NCI-H748 treated with DMSO at 0.1 percent for 48 hours (cell line): ENCODE measurements at places on chromosomes 3 and 15.

DNA sequence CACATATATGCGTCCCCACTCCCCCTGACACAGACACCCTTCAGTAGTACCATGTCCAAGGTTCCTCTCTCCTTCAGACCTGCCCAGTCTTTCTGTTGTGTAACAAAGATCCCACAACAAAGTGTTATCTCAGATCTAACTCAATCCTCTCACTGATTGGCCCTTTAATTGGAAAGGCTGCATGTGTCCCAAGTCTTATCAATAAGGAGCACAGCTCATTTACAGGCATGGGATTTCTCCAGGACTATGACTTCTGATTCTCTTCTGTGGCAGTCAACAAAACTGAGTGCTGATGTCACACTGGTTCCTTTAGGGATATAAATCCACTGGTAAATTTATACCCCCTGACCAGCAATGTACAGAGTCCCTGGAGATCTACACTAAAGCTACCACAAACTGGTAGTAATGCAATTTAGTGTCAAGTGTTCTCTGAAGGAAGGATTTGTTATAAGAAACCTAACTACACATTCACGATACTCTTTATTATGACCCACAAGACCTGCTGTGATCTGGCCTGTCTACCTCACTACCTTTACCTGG is 28.1 kb downstream of the CLK3 start:
- no peak for DNase-seq

DNA sequence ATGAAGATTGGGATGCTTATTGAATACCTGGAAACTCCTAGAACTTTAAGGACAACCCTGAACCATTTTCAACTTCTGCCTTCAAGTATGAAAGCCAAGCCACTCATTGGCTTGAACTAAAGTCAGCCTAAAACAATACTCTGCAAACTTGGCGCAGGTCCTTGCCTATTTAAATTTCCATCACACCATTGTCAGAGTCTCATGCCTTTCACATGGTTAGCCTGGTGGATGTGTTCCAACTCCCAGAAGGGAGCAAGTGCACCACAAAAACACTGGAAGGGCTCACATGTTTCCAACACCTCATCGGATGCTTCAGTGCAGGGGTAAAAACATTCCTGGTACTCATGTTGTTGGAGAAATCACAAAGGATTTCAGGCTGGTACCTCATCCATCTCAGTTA is 511.6 kb upstream of the MDFIC2 start:
- no peak for DNase-seq

DNA sequence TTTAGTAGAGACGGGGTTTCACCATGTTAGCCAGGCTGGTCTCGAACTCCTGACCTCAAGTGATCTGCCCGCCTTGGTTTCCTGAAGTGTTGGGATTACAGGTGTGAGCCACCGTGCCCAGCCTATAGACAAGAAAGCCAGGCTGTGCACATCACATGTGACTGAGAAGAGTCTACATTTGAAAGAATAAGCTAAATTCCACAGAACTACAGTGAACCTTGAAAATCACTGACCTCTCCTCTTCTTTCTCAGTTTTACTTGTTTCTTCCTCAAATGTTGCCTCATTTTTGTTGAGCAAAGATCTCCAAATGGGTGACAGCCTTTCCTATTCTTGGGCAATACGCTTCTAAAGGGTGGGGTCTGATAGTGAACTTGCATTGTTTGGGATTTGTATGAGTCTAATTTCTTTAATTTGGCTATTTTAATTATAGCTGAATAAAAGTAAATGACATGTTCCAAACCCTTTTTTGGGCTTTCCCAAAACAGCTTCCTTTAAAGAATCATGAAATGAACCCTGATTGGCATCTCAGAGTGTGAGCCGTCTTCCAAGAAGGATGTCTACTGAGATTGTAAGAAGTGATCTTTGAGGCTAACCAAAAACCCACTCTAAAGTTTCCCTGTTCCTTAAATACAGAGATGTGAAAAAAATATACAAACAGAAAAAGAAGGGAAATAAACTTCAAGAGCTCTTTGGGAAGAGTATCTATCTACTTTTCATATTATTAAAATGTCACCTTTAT is 21.6 kb upstream of the SPTBN5 start:
- DNase-seq = no peak

DNA sequence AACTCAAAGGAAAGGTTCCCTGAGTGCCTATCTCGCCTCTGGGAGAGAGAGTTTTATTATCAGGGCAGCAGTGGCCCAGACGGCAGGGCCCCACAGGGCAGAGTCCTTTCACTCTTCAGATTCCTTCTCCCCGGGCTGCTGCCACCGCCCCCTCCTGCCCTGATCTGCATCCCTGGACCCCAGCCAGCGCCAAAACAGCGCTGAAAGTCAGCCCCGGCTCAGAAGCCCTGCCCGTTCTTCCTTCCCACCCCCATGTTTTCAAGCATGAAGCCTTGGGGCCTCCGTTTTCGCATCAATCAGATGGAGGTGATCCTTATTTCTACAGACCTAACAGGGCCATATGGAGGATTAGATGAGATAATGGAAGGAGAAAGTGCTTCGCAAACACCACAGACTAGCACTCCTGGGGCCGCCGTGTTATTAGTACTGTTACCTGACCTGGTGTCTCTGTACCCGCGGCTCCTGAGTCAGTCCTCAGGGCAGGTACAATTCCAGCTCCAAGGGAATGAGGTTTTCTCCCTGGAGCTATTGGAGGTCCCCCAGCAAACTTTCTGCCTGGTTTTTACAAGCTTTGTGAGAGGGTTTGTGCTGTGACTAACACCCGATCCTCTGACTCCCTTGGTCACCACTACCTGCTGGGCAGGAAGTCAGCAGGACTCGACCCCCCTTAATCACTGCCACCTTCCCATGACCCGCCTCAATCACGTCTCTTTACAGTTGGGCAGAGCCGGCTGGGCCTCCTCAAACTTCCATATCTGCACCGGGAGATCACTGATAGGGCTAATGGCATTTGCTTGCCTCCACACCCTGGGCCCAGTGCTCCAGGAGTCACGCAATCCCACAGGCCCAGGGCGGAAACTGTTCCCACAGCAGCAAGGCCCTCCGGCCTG is 39.5 kb upstream of the TSEN2 start:
- DNase-seq = no peak

DNA sequence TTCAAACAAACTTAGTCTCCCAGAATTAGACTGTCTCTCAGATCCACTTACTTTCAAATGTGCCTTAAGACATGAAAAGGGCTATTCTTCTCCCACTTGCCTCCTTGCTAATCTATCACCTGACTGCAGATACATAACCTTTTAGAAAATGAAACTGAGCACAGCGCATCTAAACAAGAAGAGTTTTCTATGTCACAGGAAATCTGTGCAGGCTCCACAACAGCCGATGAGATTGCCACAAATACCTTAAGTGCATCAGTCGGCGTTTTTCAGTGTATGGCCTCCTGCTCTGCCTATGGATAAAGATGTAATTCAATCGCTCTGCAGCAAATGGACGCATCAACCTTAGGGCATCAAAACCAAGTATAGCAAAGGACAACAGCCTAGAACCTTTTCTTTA is 544.2 kb downstream of the FOXP1 start:
- DNase-seq = no peak

- DNase-seq = no peak
Measured at GRCh38 chr3:151226088-151226563, 23.1 kb upstream of the GPR171 start.
